ENCODE measurements at places on chromosomes 11 and 22.

- no peak for DNase-seq
Measured at GRCh38 chr22:38844315-38845003, 631 bp upstream of the NPTXR start.

GRCh38 chr11:115244758-115245157, 259.5 kb downstream of the CADM1 start:
- no peak for DNase-seq

DNA sequence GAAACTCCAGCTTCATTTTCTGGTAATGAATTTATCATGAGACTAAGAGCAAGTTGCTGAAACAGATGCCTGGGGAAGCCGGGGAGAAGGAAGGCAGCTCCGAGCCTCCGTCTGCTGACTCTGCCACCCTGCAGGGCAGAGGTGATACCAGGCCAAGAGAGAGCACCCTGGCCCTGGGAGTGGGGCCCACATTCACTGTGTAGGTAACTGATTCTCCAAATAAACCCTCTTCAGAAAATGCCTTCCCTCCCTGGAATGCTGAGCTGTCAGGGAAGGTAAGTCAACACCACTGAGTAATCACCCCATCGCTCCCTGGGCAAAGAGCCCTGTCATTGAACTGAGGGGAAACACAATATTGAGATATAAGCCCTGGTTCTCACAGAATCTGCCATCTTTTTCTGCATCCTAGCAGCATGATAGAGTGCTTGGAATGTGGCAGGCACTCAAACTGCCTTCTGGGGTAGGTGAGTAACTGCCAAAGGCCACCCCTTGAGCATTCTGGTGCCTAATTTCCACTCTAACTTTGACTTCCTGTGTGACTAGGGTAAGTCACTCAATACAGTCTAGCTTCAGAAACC, 147.6 kb downstream of the SPATA19 start:
- DNase-seq: no peak

DNA sequence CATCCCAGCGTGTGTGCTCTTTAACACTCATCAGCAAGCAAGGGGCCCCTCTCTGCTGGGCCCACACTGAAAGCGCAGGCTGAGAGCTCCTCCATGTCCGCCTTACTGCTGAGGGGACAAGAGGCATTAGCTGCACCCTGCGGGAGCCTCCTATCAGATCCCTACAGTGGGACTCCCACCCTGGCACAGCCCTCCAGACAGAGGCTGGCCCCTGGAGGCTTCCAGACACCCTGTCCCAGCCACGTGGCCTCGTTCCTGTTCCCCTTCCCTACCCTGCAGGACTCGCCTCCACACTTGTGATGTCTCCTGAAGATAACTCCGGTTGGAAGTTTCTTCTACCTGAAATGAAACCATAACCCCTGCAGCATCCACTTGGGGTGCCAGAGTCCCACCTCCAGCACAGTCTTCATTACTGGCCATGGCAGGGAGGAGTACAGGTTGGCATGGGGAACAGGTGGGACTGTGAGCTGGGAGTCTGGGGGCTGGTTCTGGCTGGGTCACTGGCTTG, 5.0 kb upstream of the SH3BP1 start:
- DNase-seq: no peak

- DNase-seq: no peak
Measured at GRCh38 chr22:19522881-19523239, 1.4 kb downstream of the CLDN5 start.

GRCh38 chr11:32307471-32307870, 127.9 kb downstream of the WT1 start:
- no peak for DNase-seq

Measured in stimulated activated CD8-positive, alpha-beta memory T cell treated with anti-CD3 and anti-CD28 coated beads, Interleukin-7, amount 100 ng/mL, for 1 hour (primary cell).